Left ventricle myocardium inferior (tissue), 1 donor: ENCODE measurements at places on chromosomes 2 and 18. TPM values are rescaled to one million over a fixed set of nuclear protein-coding genes. Genes with fewer than 3 reads are reported as not detected.

The PTH2R gene
- not detected for total RNA-seq

The EVA1A gene
- total RNA-seq, result 0.41 TPM

The FAP gene
- 0.71 TPM for total RNA-seq

The DPP10 gene
- total RNA-seq, result 0.16 TPM

The NEB gene
- 30.5 TPM for total RNA-seq

The ITGA4 gene
- total RNA-seq, result 0.74 TPM

The VPS54 gene
- total RNA-seq, result 9.9 TPM

DNA sequence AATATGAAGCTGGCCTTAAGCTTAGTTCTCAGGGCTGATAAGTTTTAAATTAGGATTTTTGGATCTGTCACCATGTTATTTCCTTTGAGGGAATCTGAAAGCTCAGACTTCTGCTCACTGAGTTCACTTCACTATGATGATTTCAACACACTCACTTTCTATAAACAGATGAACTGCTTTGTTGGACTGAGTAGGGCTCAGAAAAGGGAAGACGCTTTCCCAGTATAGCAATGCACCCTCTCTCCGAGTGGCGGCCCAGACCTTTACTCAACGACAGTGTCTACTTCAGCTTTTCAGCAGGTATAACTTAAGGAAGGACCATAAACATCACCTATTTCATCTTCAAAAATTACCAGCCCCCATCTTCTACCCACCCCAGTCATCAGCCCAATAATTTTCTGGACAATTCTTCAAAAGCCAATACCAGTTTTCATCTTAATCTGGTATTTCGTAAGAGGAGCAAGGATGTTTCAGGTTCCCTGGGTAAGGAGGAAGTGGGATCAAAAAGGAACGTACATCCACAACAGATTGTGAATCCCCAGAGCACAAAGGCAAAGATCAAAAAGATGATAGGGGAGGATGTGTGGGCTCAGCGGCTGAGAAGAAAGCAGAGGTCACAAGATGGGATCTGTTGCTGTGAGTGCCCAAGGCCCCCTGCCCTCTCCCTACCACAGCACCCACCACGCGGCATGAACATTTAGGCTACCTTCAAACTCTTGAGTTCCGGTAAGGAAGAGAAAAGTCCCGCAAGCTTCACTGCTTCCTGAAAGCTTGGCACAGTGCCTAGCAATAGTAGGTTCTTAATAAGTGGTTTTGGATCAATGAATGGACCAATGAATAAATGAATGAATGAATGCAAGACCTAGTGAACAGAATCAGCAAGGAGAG is 41.9 kb downstream of the LPIN2 start:
- no peaks in the 10 kb centered on the region for H3K36me3 ChIP-seq
- no peak overlapping the region for H3K27ac ChIP-seq
- H3K4me1 ChIP-seq, result peaks cover 67% of the 10 kb centered on the region
- no peaks in the 10 kb centered on the region for H3K27me3 ChIP-seq
- no peak for DNase-seq

DNA sequence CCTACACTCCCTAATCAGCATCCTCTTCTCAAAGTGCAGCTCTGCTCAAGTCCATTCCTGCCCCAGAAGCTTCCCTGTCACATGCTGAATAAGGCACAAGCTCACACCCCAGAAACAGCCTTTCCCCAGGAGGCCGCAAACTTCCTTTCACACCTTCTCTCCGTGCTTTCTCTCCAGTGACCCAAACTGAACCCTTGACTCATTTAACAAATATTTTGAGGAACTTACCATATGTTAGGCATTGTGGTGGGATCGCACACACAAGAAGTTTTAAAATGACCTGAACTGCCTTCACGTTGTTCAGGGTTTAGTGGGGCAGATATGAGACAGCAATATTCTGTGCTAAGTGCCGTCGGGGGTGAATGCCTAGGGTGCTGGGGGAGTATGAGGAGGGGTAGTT is 161.3 kb downstream of the INSIG2 start:
- H3K4me1 ChIP-seq, result no peaks in the 10 kb centered on the region
- DNase-seq, result no peak
- H3K27ac ChIP-seq, result no peak overlapping the region
- no peaks in the 10 kb centered on the region for H3K36me3 ChIP-seq
- H3K4me3 ChIP-seq, result no peak overlapping the region
- H3K27me3 ChIP-seq, result peaks cover 14% of the 10 kb centered on the region

GRCh38 chr2:201781557-201782051 is 871 bp upstream of the ALS2 start:
- H3K27ac ChIP-seq, result peak overlapping the region; percentile 95
- DNase-seq, result no peak
- H3K27me3 ChIP-seq, result no peaks in the 10 kb centered on the region
- H3K36me3 ChIP-seq, result no peaks in the 10 kb centered on the region

DNA sequence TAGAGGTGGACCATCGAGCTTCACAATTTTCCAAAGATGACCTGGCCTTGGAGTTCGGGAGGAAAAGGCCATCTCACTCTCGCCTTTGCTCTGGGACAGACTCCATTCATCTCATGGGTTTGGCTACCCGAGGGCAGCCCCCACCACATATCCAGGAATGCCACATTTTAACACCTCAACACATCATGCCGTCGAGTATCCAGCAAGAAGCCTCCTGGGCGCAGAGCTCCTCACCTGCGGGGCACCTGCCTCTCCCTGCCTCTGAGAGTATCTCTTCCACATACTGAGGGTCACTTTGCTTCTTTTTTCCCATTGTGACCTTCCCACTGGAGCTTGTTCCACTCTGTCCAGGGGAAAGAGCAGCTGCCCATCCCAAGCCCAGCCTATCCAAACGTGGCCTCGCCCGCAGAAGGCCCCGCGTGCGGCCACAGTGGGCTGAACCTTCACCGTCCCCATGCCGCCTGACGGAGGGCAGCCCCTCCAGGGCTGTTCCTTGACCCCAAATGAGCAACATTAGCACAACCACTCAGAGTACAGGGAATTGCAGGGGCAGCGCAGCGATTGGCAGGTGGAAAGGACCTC is 5.5 kb upstream of the LIMS2 start:
- peaks cover 76% of the 10 kb centered on the region for H3K4me1 ChIP-seq
- H3K4me3 ChIP-seq, result peak overlapping the region; percentile 66
- DNase-seq, result no peak
- H3K27ac ChIP-seq, result peak overlapping the region; percentile 81
- no peaks in the 10 kb centered on the region for H3K27me3 ChIP-seq
- H3K36me3 ChIP-seq, result no peaks in the 10 kb centered on the region

DNA sequence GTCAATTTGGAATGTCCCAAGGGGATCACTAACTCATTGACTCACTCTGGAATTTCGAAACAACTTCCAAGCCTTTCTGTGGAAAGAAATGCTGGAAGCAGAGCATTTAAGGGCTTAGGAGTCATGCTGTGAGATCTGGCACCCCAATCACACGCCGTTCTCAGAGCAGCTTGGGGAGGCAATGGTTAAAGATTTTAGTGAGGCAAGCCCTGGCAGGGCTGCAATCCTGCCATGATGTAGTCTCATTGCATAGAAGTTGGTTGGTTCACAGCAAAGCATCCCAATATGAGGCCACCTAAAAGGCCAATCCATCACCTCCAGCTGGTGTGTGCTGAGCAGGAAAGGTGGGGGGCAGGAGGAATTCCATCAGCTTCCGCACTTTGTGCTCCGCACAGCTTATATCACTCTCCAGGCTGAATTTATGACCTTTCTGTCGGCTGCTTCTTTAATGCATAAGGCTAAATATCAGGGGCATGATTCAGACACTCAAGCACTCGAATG is 1043.9 kb upstream of the POU3F3 start:
- no peak for DNase-seq
- no peaks in the 10 kb centered on the region for H3K36me3 ChIP-seq
- H3K27me3 ChIP-seq, result no peaks in the 10 kb centered on the region
- no peak overlapping the region for H3K27ac ChIP-seq
- H3K4me3 ChIP-seq, result no peak overlapping the region

DNA sequence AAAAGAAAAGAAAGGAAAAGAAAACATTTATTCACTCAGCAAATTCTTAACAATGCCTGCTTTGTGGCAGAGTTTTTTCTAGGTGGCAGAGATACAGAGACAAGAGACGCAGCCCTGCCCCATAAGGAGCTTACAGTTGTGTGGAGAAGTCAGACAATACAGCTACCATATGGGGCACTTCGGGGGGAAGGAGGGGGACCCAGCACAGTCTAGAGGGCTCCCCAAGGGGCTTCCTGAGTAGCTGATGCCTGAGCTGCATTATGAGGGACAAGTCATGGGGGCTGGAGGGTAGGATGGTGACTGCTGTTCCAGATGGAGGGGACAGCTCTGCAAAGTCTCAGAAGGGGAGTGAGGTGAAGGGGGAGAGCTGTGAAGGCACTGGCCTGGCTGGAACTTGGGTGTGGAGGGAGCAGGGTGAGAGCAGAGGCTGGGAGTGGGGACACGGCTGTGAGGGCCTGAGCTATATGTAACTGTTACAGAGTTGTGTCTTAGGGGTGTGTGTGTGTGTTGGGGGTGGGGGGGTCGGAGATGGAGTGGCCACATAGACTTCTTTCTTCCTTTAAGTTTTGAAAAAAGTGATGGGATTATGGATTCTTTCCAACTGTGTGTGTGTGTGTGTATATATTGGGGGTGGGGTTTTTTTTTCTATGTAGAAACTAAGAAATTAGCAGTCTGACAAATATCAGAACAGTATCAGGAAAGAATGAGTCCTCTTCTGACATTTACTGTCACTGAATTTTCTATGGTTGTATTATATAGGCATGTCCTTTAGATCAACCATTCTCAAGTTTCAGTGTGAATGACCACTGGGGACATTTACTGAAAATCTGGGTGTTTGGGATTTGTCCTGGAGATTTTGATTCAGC is 66.0 kb upstream of the HAAO start:
- no peak overlapping the region for H3K27ac ChIP-seq
- DNase-seq, result no peak
- peaks cover 29% of the 10 kb centered on the region for H3K4me1 ChIP-seq
- no peaks in the 10 kb centered on the region for H3K36me3 ChIP-seq
- no peak overlapping the region for H3K4me3 ChIP-seq

GRCh38 chr2:106954304-106954703 is 68.3 kb upstream of the ST6GAL2 start:
- DNase-seq, result no peak
- no peak overlapping the region for H3K27ac ChIP-seq
- no peaks in the 10 kb centered on the region for H3K36me3 ChIP-seq
- H3K27me3 ChIP-seq, result no peaks in the 10 kb centered on the region
- no peak overlapping the region for H3K4me3 ChIP-seq

DNA sequence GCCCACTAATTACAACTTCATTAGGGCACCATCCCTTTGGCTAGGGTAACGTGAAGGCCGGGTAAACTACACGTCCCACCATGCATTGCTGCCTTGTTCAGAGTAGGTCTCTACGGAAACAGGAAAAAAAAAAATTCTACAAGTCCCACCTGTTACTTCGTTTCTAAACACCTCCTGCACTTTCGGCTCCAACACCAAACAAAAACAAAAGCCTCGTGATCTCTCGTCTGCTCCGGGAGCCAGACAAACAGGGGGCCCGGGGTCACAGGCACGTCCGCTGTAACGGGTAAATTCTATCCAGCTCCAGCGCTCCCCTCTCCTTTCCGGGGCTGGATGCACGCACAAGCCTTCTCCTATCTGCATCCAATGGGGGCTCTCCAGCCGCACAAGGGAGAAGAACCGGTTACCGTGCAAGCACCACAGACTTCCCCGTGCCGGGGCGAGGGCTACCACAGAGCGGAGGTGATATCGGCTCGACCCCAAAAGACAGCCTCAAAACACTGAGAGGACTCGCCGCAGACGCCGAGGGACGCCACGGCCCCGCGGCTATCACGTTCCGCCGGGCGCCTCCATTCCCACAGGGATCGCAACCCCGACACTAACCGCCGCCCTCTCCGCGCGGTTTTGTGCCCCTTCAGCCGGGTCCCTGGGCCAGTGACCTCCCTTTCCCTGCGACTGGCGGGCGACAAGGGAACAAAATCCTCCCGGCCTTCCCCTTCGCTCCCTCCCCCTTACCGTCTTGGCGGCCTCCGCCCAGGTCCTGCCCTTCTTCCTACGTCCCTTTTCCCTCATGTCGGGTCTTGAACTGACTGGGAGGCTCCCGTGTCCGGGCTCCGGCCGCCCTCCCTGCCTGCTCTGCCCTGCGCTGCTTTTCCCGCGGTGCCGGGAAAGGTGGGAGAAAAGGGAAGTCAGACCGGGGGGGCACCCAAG is 591 bp downstream of the ASXL2 start:
- peaks cover 29% of the 10 kb centered on the region for H3K4me1 ChIP-seq
- peaks cover 5% of the 10 kb centered on the region for H3K36me3 ChIP-seq
- DNase-seq, result peak; percentile 39
- H3K4me3 ChIP-seq, result peak overlapping the region; percentile 83
- peaks cover 5% of the 10 kb centered on the region for H3K27me3 ChIP-seq

DNA sequence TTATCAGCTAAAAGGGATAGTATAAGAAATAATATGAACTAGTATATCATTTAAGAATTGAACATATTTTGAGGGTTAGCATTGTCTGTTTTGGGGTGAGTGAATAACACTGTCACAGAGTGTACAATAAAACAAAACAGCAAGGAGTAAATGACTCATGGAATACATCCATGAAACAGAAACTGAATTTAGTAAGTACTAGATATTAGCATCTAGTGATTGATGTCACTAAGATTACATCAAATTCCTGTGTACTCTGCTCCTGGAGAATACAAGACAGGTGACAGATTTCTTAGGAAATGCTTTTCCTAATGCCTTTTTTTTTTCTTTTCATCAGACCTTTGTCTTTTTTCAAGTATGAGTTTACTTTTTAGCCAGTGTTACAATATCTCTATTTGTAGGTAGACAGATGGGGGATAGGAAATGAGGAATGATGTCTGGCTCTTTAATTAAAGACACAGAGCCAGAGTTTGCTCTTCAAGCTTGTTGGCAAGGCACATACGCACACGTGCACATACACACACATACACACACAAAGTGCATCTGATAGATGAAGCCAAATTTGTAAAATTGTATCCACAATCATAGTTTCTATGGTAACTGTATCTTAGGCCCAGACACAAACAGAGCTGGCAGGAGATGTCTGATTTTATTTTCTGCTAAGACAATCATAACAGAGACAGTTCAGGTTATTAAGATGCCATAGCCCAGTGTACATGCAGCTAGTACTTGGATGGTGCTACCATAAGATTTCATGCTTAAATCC is 138.2 kb upstream of the NRP2 start:
- H3K36me3 ChIP-seq, result no peaks in the 10 kb centered on the region
- H3K4me3 ChIP-seq, result no peak overlapping the region
- DNase-seq, result no peak
- H3K27ac ChIP-seq, result no peak overlapping the region

- DNase-seq, result no peak
- no peaks in the 10 kb centered on the region for H3K27me3 ChIP-seq
- no peaks in the 10 kb centered on the region for H3K4me1 ChIP-seq
Measured at GRCh38 chr18:9753846-9754245, 45.7 kb downstream of the RAB31 start.

DNA sequence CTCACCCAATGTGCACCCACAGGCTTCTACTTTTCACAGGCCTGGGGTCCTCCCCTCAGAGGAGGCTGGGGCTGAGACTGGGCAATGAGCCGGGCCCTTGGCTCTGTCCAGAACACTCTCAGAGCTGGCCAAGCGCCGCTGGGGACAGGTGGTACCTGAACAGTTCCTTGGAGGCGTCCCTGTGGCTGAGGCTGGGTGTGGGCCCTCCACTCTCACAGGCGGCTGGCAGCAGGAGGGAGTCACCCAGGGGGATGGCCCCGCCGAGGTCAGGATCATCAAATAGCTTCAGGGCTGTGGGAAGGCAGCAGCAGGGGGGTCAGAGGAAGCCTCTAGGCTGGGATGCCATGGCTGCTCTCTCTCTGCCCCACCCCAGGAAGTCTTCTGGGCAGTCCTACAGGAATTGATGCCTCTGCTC is 27.1 kb downstream of the HS1BP3 start:
- H3K4me3 ChIP-seq, result no peak overlapping the region
- peak overlapping the region; percentile 95 for H3K27ac ChIP-seq
- peaks cover 42% of the 10 kb centered on the region for H3K36me3 ChIP-seq
- no peaks in the 10 kb centered on the region for H3K27me3 ChIP-seq

- DNase-seq, result peak; percentile 75
- no peak overlapping the region for H3K27ac ChIP-seq
- no peak overlapping the region for H3K4me3 ChIP-seq
- peaks cover 25% of the 10 kb centered on the region for H3K27me3 ChIP-seq
- H3K4me1 ChIP-seq, result peaks cover 10% of the 10 kb centered on the region
Measured at GRCh38 chr2:120845277-120845676, 109.6 kb downstream of the GLI2 start.
